Stimulated activated CD8-positive, alpha-beta memory T cell treated with anti-CD3 and anti-CD28 coated beads, Interleukin-2, amount 100 ng/mL, for 1 hour (primary cell): ENCODE measurements at places on chromosomes 5 and 9.

DNA sequence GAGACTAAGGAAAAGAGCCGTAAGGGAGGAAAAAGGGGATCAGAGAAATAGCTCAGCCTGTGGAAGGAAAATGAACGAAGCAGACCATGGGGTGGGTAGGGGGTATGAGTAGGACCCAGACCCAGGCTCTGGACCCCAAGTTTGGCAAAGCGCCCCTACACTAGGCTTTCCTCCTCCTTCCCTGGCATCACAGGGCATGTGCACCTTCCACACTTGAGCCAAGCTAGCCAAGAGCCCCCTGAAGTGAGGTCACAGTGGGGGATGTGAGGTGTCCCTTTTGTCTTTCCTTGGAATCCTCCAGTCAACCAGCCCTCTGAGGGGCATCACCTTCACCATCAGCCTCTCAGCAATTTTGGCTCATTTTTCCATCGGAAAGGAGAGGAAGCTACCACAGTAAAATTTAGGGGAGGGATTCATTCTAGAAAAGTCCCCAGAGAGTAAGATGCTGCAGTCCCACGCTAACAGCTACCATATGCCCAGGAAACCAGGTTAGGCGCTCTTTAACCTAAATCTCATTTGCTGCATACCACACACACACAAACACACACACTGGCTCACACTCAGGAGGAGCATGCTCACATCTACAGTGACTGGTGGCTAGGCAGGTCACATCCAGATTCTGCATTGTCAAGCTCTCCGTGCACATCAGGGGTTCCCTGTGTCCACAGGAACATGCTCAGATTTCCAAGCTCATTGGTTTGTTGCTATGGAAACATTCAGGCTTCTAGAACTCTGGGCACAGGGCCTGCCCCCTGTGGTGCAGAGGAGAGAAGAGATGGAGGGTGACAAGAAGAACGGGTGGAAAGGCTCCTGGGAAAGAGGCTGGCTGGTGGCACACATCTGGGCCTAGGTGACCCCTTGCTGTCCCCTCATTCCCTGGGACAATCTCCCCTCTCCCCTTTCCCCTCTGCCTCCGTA, 9.9 kb downstream of the REEP2 start:
- DNase-seq = no peak

- DNase-seq = no peak
Observed at GRCh38 chr9:2299156-2299842, 284.2 kb downstream of the SMARCA2 start.

GRCh38 chr5:116766470-116766947, 191.9 kb upstream of the SEMA6A start:
- no peak for DNase-seq

DNA sequence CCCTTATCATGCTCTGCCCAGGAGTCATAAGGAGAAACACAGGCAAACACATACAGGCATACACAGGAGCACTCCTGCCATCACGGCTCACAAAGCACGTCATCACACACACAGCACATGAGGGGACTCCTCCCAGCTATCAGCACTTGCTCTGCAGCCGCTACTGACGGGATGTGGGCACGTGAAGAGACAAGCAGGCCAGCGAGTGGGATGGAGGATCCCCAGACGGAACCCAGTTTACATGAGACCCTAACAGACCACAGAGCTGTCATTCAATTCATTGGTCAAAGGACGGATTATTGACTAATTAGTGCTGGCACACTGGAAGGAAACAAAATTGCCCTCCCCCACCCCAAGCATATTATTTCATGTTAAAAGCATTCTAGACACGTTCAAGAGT, 53.6 kb downstream of the SEMA4D start:
- no peak for DNase-seq

DNA sequence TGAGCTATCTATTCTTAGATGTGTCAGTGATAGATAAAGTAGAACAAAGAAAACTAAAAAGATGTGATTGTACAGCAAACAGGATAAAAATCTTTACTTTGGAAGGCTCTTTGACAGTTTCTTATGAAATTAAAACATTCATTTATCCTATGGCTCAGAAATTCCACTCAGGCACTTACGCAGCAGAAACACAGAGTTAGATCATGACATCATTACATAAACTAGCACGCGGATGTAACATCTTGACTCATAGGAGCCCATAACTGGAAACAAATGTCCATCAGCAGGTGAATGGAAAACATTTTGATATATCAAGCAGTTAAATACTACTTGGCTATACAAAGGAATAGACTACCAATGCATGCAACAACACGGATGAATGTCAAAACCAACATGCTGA, 45.3 kb downstream of the ICE1 start:
- no peak for DNase-seq

- DNase-seq = no peak
Observed at GRCh38 chr9:13675638-13676000, 396.1 kb upstream of the MPDZ start.

DNA sequence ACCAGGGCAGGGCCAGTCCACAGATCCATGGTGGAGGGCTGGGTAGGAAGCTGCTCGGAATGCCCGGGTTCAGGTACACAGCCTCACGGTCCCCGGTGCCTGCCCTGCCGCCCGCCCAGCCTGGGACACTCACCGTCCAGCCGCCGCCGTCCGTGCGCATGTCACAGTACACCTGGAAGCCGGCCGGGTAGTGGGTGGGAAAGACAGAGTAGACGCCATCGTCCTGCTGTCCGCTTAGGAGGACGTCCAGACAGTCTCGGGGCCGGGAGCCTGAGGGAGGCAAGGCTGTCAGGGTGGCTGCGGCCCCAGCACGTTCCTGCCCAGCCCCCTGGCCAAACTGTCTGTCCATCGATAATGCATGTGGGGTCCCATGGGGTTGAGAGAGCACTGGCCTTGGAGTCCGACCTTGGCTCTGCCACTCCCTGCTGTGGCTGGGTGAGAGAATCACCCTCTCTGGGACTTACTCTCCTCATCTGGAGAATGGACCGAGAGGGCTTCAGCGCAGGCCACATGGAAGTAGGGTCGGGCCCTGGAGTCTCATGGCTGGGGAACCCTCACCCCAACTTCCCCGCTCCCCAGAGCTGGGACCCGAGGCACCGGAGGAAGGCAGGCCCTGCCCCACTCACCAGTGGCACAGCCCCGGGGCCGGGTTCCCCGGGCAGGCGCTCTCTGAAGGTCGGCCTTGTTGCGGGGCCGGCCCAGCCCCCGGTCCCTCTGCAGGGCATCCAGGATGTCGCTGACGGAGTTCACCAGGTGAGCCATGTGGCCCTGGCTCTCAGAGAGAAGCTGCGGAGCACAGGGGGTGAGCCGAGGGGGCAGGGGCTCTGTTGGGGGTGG, 15.2 kb downstream of the FIBCD1 start:
- DNase-seq = no peak
